ENCODE measurements at places on chromosomes 12 and 14.

- no peak for DNase-seq
Measured at GRCh38 chr14:101695659-101696058, 65.8 kb upstream of the PPP2R5C start.

DNA sequence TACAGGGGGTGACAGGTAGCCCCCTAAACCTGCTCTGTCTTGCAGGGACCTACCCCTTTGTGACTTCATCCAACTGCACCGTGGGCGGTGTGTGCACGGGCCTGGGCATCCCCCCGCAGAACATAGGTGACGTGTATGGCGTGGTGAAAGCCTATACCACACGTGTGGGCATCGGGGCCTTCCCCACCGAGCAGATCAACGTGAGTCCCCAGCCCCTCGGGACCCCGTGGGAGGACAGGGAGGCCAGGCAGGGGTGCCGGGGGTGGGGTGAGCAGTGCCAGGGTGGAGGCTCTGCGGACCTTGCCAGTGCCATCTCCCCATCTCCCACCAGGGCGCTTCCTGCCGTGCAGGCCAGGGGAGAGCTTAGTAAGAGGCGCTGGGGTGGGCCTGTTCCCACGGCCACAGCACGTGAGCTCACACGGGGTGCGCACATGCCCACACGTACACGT is 11.1 kb upstream of the SIVA1 start:
- no peak for DNase-seq

DNA sequence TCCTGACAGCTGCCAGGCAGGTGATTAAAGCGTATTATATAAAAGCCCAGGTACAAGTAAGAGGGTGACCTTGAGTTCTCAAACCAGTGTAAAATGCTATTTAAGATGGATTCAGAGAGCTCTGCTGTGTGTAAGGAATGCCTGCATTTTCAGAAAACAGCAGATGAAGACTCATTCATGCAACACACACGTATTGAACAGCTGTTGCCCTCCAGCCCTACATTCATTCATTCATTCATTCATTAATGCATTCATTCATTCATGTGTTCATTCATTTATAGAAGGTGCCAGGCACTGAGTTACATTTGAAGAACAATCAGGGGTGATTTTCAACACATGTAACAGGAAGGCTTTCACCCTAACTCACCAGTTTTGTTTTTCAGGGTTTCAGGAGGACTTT is 27.4 kb upstream of the ELK3 start:
- DNase-seq: no peak

- DNase-seq: no peak
Measured at GRCh38 chr14:68143341-68143841, 323.8 kb downstream of the RAD51B start.

DNA sequence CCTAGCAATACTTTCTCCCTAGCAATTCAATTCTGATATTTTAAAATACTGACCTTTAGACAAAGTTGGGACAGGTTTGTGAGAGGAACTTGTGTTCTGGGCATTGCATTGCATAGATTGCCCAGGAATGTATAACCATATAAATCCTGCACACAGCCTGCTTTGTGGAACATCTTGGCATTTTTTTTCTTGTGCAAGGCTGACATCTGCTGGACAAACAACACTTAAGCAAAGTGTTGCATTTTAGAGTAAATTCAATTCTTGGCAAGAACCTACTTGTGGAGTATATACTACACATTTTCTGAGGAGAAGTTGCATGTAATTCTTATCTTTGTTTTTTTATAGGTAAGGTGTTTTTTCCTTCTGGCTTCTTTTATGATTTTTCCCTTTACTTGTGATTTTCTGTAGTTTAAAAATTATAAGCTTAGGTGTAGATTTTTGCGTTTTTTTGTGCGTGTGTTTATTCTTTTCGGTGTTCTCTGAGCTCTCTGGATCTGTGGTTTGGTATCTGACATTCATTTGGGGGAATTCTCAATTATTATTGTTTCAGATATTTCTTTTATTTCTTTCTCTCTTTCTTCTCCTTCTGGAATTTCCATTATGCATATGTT is 26.4 kb downstream of the TESPA1 start:
- DNase-seq: peak; percentile 57

GRCh38 chr12:47378907-47379306 is 299.1 kb upstream of the AMIGO2 start:
- DNase-seq: no peak

GRCh38 chr12:79409562-79409961 is 281.2 kb downstream of the PAWR start:
- no peak for DNase-seq

- no peak for DNase-seq
Measured at GRCh38 chr14:75734854-75735253, 73.8 kb downstream of the TTLL5 start.

- no peak for DNase-seq
Measured at GRCh38 chr12:44696542-44696941, 179.6 kb downstream of the NELL2 start.

GRCh38 chr14:84874436-84874835 is 655.5 kb upstream of the FLRT2 start:
- DNase-seq: no peak

GRCh38 chr12:30979371-30980259 is 53.1 kb downstream of the TSPAN11 start:
- DNase-seq: no peak

DNA sequence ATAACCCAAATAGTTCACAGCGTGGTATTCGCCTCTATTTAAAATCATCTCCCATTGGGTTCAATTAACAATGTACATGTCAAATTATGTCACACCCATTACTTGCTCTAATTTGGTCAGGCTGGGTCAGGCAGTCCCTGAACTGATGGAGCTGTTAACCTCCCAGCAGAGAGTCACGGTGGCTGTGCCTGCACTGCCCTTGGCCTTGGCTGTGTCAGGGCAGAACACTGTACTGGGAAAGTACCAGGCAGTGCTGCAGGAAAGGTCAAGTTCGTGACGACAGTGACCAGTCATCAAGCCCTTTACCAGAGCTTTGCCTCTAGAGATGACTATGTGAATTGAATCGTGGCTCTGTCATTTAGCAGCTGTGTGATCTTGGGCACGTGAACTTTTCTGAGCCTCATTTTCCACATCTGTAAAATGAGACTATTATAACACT is 100.0 kb downstream of the ARF6 start:
- no peak for DNase-seq
